Ascending aorta (tissue), 2 donors: ENCODE measurements at places on chromosomes 11 and 22. TPM values are rescaled to one million over a fixed set of nuclear protein-coding genes. Genes with fewer than 3 reads are reported as not detected.

DNA sequence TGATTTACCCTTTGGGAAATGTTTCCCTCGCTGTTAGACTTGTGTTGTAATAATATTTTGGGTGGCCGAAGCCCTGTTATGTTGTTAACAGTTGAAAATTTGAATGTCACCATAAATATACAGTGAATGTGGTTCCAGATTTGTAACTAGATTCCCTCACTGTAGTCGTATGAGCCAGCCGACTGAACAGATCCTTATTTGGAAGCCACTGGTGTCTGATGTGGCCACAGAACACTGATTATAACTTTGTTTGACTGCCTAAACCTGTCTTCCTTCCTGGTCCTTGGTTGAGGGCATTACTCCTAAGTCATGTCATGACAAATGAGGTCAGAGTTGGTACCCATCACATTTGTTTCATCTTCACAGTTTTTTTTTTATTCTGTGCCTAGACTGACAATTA, 45.4 kb downstream of the YAP1 start:
- DNase-seq: no peak

DNA sequence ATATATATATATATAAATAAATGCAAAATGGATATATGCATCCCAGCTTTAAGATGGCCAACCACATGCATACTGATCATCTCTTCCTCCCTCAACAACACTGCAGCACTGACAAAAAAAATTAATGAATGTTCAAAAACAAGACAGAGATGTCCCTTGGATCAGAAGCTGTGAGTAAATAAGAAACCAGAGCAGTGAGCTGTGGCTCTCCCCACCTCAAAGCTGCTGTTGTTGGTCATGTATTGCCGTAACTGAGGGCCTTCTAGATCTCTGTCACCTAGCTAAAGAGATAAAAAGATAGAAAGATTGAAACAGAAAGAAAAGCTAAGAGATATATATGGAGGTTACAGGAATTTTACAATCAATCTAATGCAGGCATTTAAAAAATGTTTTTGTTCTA, 15.5 kb upstream of the TMEM135 start:
- DNase-seq: no peak

DNA sequence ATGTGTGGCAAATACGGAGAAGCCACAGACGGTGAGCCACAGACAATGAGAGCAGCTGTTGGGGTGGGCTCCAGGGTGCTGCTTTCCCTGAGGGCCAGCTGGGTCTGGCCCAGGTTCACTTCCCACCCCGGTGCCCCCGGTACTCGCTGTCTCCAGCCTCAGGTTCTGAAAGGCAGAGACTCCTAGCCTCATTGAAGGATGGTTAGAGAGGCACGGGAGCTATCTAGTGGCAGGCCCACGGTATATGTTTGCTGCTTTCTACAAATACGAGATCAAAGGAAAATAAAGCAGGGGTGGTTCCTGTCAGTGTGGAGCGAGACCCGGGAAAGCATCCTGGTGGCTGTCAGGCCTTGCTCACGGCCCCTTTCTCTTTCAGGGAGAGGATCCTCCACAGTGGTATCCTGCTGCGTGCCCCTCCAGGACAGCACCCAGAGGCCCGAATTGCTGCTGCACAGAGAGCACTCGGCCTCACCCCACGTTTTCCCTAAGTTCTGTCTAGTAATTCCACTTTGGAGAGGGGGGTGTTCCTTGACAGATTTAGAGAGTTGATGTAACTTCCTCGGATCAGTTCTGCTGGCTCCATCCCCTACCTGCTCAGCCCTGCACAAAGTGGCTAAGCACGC, 3.0 kb downstream of the TMEM80 start:
- no peak for DNase-seq

DNA sequence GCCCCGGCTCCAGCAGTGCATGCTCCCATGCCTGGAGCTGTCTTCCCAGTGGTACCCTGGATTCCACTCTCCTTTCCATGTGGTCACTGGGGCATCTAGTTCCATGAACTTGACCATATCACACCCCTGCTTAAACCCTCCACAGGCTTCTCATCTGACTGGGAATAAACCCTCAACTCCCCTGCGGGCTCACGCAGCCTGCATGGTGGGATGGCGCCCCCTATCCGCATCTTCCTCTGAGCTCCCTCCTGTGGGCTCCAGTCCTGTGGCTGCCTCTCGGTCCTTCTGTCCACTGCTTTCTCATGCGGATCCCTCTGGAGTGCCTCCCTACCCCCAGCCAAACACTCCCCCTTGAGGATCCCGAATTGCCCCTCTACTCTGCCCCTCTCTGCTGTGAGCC, 41.4 kb upstream of the TTLL12 start:
- DNase-seq: no peak

DNA sequence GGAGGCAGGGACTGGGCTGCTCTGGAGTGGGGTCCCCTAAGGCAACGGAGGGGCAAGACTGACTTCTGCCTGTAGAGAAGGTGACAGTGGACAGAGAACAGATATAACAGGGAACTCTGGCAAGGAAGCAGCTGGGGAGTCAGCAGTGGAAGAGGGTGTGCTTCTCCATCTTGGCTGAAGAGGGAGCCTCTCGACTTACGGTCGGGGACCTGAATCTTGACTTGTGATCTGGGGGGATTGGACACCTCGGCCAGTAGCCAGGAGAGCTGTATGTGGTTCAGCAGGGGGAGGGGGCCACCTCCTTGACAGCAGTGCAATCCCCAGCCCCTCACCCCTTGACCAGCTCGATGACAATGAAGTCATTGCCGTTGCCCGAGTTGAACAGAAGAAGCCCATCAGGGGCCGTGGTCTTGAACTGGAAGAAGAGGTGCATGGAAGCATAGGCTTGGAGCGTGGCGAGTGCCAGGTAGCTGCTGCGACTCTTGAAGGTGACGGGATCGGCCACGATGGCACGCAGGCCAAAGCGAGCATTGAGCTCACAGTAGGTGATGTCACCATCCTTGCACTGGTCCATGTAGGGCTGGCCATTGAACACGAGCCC, 60.0 kb downstream of the SLC22A12 start:
- DNase-seq: no peak

DNA sequence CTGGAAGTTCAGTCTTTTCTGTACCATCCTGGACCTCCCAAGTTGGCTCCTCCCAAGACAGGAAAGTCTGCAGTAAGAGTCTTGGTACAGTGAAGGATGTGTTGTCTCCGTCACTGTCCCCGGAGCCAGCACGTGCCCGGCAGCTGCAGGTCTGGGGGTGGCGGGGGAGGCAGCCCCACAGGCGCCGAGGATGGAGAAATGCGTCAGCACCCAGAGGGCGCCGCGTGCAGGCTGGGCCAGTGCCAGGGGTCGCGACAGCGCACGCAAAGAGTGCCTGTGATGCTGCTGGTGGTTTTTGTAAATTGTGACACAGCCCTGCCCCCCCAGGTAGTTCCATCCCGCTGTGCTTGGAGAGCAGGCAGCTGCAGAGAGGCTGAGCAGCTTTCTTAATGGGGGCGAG, 1200.5 kb downstream of the BRD1 start:
- no peak for DNase-seq

- DNase-seq: peak; percentile 47
Measured at GRCh38 chr22:48828688-48829087, 999.0 kb downstream of the BRD1 start.

DNA sequence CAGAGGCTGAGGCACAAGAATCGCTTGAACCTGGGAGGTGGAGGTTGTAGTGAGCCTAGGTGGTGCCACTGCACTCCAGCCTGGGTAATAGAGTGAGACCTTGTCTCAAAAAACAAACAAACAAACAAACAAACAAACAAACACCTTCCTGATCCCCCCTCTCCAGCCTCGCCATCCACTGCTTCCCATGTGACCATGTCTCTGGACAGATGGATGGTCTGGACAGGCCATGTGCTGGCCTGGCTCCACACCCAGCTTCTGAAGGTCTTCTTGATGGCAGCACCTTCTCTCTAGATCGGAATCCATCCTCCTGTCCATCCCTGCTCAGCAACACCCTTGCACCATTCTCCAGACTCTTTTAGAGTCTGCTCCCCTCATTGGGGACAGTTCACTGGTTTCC, 10.7 kb upstream of the PEX26 start:
- DNase-seq: no peak

DNA sequence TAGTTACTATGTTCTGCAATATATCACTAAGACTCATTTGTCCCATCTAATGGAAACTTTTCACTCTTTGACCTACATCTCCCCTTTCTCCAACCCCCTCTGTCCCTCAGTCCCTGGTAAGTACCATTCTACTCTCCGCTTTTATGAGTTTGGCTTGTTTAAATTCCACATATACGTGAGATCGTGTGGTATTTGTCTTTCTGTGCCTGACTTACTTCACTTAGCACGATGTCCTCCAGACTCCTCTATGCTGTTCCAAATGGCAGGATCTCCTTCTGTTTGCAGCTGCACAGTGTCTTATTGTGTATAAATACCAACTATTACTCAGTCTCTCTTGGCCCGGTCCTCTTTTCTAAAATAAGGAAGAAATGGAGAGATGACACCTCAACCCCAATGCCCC, 205.4 kb upstream of the NTM start:
- DNase-seq: no peak

DNA sequence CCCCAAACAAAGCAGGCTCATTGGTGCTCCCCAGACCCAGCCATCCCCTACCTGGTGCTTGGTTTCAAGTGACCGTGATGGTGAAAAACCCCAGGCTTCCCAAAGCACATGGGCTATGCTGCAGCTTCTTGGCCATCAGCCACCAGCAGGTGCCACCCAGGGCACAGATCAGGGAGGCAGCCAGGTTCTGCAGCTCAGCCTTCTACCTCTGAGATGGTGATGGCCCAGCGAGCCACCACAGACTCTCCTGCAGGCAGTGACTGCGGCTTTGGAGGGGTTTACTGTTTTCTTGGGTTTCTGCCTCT, 70.0 kb upstream of the ALX4 start:
- no peak for DNase-seq

- DNase-seq: no peak
Measured at GRCh38 chr11:131481303-131481702, 110.9 kb downstream of the NTM start.

- no peak for DNase-seq
Measured at GRCh38 chr11:77611921-77612320, 22.2 kb downstream of the AQP11 start.

DNA sequence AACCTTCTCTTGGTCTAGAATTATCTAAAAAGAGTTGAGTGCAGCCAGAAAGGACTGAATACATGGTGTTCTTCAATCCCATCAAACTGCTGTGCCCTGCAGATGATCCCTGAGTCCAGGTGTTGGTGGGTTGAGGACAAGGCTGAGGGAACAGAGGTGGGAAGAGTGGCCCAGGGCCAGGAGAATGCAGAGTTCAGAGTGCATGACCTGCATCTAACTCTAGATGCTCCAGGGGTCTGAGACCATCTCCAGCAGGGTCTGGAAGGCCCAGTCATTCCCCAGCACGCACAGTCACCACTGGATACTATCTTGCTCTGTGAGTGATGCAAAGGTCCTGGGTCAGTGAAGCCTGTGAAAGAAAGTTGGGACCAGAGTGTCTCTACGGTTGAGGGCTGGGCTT, 2.1 kb upstream of the VPREB1 start:
- DNase-seq: no peak

Gene VEGFB
- total RNA-seq: 188 TPM

Gene MB
- not detected for total RNA-seq

Gene TESMIN
- not detected for total RNA-seq

Gene PRCP
- 151 TPM for total RNA-seq

Gene MPZL3
- 0.21 TPM for total RNA-seq

Gene CNGA4
- total RNA-seq: not detected

Gene RAB38
- total RNA-seq: not detected

Gene MUC6
- total RNA-seq: not detected

Gene OR4D5
- total RNA-seq: not detected

Gene GNG3
- not detected for total RNA-seq

Gene ANO3
- 8.2 TPM for total RNA-seq
